ENCODE measurements at places on chromosomes 5 and 9.

DNA sequence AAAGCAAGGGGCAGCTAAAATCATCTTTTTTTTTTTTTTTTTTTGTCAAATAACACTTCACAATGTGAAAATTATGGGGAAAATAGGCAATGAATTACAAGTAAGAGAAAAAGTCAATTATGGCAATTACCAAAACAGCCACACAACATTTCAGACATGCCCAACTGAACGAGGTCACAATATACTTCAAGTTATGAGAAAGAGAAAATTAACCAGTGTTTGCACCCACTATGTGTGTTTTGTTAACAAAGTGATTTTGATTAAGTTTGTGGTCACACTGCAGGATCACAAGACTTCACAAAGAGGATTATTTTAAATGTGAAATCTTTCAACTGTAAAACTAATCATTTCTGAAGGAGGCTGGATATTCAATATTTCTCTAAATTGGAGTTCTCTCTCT is 1032.8 kb upstream of the DMAC1 start:
- no peak for DNase-seq

DNA sequence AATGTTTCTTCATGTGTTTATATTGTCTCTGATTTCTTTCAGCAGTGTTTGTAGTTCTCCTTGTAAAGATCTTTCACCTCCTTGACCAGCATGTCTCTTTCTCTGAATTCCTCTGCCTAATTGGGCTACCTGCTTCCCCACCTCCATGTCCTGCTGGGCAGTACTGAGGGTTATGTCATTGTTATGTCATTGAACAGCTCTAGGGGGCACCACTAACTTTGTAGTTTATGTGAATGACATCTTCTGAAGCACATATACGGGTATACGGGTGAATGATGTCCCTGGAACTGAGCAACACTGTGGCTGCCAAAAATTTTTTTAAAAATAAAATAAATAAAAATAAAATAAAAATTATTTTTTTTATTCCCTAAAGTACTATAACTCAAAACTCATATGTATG is 16.9 kb upstream of the SNCAIP start:
- no peak for DNase-seq

DNA sequence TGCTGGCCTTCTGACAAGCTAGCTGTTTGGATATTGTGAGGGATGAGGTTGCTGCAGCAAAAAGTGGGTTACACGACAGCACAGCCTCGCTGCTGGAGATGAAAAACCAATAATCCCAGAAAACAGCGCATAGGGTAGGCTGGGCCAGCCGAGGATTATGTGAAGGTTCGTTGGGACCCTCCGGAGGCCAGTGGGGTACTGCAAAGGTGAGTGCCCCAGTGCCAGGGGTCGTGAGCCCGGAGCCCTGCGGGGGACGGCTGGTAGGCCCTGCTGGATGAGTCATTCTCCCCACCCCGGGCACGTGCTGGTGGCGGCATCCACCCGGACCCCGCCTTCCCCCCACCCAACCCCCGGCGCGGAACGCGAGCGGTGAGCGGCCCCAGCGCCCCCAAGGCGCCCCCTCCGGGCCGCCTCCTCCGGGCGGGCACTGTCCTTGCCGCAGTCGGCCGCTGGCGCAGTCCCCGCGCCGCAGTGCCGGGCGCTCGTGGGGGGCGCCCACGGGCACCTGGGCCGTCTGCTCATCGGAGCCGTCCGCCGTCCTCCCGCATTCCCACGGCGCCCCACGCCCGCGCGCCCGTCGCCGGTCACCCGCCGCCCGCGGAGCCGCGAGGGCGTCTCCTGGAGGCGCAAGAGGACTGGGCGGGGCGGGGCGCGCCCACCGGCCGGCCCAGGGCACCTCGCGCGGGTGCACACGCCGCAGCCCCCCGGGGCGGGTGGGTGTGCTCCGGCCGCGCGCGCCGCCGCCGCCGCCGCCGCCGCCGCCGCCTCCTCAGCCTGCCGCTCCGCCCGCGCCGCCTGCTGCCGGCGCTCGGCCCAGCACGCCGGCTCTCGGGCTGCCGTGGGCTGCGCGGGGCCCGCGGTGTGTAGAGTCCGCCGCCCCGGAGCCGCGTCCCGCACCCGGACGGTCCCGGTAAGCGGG is at the start of gene PHF24:
TSS of gene PHF24 (plus strand) at position 794 of the 919 bp plus-strand sequence. CDS start 13,014 bp downstream, outside the sequence.
- DNase-seq, result peak; percentile 24

- no peak for DNase-seq
Observed at GRCh38 chr9:11045589-11045988, 432.8 kb upstream of the PTPRD start.

DNA sequence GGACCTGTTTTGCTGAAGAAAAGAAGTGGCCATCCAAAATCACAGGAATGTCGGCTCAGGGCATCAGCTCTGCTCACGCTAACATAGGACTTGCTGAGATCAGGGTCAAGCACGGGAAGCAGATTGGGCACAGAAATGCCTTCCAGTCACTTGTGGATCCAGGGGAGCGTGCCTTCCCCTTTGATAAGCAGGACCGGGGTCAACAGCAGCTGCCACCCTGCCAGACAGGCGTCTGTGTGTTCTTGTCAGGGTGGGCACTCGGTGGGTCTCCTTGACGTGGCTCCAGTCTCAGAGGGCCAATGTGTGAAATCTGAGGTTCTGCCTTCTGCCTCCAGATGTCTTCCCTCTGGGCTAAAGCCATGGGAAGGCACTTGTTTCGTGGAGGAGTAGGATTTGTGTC is 313.7 kb upstream of the IRX4 start:
- no peak for DNase-seq

DNA sequence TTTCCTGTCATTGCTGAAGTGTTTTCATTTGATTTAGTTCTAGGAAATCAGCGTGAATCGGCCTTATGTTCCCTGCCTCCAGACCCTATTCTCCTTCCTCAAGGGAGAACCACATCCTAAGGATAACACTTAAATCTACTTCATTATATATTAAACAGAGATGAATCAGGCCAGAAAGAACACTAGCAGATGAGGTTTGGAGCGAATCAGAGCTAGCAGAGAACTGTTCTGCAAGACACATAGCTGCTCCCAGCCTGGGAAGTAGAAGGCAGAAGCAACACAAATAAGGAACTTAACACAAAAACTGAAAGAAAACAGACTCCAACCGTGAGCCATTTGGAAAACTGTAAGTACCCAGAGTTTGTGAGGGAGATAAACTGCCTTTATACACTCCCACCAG is 718.2 kb downstream of the SEMA5A start:
- DNase-seq, result no peak

DNA sequence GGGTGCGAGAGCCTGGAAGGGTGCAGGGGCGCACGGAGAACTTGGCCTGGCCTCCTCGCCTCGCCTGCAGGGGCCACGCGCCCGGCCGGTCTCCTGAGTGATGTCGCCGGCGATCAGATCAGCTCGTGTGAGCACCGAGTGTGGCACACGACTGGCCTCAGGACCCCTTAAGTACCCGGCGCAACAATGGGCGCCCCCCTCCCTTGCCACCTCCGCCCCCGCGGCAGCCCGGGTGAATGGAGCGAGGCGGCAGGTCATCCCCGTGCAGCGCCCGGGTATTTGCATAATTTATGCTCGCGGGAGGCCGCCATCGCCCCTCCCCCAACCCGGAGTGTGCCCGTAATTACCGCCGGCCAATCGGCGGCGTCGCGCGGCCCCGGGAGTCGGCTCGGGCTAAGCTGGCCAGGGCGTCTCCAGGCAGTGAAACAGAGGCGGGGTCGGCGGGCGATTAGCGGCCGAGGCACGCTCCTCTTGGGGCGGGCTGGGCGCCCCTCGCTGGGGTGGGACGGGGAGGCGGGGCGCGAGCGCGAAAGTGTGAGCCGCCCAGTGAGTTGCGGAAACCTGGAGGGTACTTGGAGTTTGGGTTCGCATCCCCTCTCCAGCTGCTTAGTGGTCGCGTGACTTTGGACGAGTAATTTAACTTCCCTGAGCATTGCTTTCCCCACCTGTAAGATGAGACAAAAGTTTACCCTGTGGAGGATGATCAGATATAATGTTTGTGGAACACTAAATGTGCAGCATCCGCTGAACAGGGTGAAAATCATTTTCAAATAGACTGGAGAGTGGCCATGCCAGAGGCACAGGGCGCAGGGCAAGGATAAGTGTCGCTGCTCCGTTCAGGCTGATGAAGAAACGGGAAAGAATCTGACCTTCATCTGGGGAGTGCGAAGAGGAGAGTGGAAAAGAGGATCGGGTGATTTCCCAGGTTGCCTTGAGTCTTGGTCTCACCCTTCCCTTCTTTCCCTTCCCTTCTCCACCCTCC is at the start of gene NEUROG1:
TSS of gene NEUROG1 (minus strand) at position 145 of the 982 bp plus-strand sequence. CDS start 274 bp downstream, outside the sequence.
- DNase-seq, result no peak

DNA sequence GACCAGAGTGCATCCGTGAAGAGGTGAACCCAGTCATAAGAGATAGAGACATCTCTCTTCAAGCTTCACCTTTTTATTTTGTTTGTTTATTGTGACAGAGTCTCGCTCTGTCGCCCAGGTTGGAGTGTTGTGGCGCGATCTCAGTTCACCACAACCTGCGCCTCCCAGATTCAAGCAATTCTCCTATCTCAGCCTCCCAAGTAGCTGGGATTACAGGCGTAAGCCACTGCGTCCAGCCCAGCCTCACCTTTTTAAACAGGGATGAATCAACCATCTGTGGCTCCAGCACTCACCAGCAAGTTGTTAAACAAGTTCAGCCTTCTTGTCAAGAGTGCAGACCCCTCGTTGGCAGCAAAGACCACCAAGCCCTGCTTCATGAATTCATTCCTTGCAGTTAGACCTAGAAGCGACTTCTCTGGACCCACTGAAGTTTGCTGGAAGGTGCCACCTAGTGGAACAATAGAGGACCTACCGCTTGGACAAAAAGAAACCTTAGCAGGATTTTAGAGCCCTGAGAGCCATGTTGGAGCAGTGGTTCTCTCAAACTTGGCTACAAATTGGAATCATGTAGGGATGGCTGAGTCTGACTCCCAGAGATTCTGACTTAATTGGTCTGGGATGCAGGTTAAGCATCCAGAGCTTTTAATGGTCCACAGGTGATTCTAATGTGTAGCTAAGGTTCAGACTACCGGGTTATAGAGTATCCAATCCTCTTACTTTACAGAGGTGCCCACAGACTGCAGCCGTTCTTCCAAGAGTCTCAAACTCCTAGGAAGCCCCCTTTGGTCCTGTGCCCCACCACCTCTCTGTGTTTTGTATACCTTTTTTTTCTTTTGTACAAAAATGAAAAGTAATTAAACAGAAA is 10.5 kb upstream of the GALNT10 start:
- no peak for DNase-seq

DNA sequence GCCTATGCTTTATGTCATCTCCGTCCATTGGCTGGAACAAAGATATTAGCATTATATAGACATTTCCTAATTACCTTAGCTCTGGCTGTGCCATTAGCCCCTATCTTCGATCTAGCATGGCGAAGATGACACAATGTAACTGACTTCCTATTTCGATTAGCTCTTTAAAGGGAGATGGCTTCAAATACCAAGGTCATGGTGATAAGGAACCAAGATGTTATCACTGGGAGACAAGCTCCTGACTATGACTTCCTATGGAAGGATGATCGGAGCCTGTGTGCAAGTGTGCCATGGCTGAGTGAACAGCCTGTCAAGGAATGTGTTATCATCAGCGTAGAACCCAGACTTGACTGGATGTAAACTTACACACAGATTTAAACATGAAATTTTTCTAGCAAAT is 602.1 kb downstream of the PSAT1 start:
- DNase-seq, result no peak

- no peak for DNase-seq
Observed at GRCh38 chr9:17116400-17116837, 18.4 kb upstream of the CNTLN start.

- DNase-seq, result no peak
Observed at GRCh38 chr5:132493821-132494220, 3.2 kb upstream of the IRF1 start.

All from GM19239 (cell line).